Activated naive CD8-positive, alpha-beta T cell treated with anti-CD3 and anti-CD28 coated beads, Interleukin-2, amount 50 U/mL, for 16 hours (primary cell): ENCODE measurements at places on chromosomes 11 and 22.

GRCh38 chr22:29654420-29654819 is 51.0 kb downstream of the NF2 start:
- DNase-seq: no peak

DNA sequence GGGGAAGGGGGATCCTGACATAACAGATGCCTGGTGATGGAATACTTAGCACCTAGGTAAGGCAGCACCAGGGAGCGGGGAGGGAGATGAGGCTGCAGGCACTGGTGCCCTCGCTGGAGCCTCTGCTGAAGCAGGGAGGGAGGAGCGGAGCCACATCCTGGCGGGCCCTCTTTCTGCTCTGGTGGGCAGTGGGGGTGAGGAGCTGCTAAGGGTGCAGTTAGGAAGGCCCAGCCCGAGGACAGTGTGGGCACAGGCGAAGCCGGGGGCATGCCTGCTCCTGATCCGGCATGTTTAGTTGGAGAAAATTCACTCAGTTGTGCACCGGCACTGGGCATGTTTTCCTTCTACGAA is 83.9 kb downstream of the MED15 start:
- no peak for DNase-seq

DNA sequence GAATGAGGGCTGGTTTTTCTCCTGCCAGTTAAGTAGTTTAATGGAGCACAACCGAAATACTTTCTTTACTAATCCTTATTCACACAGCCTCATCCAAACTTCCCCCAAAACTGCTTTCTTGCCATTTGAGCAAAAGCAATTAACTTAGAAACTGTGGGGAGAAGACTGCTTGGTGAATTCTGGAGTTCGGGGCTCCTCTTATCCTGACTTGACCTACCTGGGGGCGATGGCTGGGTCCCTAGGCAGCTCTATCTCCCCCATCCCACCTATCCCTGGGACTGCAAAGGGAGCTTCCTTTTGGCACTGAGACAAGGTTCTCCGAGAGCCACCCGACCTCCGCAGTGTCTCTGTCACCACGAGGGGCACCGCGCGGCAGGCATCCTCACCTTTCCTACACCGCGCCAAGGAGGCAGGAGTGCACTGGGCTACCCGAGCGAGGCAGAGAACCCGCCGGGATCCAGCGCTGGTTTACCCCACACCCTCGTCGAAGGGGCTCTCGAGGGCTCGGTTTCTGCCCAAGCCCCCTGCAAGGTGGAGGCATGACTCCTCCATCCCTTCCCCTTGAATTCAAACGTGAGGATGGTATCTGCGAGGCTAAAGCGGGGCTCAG is 759 bp downstream of the DESI1 start:
- DNase-seq: no peak

DNA sequence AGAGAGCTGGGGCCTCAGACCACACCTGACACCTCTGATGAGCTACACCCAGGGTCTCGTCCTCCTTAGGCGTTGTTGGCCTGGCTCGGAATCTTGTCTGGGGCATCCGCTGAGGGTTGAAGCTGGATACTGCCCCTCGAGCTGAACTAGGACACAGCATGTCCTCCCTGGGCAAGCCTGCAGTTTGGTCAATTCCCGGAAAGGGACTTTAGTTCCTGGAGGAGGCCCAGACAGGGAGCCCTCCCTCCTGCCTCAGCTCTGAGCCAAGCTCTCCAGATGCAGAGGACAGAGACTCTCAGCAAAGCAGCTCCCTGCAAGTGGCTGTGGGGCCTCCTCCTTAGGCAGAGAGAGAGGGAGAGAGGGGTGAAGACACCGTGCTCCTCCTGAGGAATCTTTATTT is 4.9 kb downstream of the APOL3 start:
- no peak for DNase-seq

DNA sequence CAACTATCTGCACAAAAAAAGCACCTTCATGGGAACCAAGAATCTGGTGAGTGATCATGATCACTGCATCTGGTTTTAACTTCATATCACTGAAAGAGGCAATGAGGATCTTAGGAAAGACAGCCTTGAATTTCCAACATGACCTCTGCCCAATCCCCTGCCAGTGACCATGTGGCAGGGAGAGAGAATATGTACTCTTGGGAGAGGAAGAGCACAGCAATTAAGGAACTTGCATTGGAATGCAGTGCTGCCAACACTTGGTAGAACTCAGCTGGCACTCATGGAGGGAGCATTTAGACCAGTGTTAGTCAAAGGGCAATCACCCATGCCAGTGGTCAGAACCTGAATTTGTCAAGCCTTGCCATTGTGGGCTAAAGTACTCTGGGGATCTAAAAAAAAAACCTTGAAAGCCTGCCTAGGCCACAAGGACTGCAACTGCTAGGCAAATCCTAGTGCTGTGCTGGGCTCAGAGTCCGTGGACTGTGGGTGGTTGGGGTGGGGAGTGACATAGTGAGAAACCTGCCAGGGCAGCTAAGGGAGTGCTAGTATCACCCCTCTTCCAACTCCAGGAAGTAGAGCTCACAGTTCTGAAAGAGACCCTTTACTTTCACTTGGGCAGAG is 23.1 kb downstream of the JRKL start:
- DNase-seq: no peak

DNA sequence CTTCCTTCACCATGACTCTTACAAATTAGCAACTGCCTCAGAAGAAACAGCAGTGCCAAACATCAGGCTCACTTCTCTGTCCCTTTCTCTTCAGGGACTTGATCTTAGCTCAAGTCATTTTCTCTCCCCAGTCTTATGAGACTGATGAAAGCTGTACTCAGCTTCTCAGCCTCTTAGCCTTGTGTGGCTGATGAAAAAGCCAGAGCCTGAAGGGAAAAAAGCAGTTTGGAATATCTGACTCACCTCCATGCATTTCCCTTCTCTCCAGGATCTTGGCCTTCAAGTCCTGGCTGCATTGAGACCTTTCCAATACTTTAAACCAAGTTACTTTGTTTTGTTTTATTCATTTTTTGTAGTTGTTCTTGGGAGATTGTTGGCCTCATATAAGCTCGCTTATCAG is 195.9 kb downstream of the SPON1 start:
- DNase-seq: no peak

DNA sequence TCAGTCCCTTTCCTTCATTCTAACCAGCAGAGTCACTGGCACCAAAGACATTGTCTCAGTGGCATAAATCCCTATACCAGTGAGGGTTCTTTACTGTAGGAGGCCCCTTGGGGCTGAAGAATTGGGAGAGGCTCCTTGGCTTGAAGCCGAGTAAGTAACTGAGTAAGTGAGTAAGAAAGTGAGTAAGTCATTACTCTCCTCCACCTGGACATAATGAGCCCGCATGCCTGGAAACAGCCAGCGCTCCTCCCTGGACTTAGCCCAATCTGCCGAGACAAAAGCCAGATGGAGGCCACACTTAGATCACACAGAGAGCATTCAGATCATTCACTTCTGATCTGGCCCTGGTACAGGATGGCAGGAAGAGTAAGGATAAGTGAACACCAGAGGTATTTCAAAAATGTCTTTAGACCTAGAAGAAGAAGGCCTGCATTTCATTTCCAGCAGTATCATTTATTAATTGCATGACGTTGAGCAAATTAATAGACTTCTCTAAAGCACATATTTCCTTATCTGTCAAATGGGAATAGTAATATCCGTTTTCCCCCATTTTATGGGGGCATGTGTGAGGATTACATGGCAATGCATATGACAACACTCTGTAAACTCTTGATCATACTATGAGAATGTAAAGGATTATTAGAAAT is 8.2 kb upstream of the MICAL3 start:
- DNase-seq: no peak

GRCh38 chr11:88744140-88744539 is 321.6 kb downstream of the GRM5 start:
- no peak for DNase-seq

DNA sequence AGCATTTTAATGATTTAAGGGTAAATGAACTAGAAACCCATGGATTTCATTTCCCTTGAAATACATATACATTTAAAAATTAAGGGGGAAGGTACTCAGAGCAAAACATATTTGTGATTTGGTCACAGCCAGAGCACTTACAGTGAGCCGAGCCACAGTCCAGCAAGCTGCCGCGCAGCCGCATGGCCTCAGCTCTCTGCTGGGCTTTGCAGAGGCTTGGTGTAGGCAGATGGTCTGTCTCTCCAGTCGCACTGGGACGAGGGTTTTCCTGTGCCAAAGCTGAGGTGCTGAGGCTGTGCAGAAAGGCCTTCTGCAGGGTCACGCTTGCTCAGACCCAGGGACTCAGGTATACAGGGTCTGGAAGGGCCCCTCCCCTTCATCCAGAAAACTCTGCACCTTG is 367.3 kb downstream of the OPCML start:
- DNase-seq: no peak

DNA sequence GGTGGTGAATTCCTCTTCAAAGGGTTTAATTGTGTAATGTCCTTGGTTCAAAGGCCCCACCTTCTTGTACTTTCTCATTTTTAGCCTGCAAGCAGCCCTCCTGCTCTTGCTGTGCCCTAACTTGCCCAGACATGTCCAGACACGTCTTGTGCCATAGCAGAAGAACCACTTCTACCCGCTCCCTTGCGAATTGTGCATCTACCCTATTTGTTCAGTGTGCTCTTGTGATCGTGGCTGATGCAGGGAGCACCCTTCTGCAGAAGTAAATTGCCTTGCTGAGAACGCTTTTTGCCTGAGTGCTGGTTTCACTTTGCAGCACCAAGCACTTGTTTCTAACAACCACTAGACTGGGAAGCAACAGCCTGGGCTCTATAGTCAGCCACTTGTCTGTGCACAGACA is 249.4 kb downstream of the SBF2 start:
- no peak for DNase-seq

- no peak for DNase-seq
Measured at GRCh38 chr11:45959851-45960250, 37.4 kb downstream of the LARGE2 start.

GRCh38 chr11:14336507-14337503 is 22.2 kb downstream of the RRAS2 start:
- no peak for DNase-seq

GRCh38 chr11:85845124-85845631 is 10.0 kb upstream of the CCDC83 start:
- no peak for DNase-seq

- DNase-seq: no peak
Measured at GRCh38 chr11:132728026-132728425, 804.3 kb downstream of the OPCML start.

DNA sequence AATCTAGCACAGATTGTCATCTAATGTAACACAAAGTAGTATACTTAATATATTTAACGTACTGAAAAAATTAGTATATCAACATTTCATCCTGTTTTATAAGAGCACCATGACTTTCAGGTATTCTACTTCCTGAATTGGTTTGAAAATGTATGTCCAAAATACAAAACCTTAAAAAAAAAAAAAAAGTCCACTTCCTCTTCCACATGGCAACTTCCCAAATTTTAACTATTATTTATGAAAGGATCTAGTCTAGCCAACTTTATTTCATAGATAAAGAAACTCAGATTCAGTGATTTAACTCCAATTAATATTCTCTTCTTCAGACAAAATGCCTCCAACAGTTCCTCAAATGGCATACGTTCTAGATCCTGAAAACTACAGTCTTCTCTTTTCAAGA is 44.0 kb downstream of the PIK3C2A start:
- no peak for DNase-seq

GRCh38 chr11:58592760-58593472 is 14.1 kb downstream of the ZFP91 start:
- peak; percentile 47 for DNase-seq

GRCh38 chr11:57458410-57459163 is 1.7 kb upstream of the RTN4RL2 start:
- DNase-seq: no peak

DNA sequence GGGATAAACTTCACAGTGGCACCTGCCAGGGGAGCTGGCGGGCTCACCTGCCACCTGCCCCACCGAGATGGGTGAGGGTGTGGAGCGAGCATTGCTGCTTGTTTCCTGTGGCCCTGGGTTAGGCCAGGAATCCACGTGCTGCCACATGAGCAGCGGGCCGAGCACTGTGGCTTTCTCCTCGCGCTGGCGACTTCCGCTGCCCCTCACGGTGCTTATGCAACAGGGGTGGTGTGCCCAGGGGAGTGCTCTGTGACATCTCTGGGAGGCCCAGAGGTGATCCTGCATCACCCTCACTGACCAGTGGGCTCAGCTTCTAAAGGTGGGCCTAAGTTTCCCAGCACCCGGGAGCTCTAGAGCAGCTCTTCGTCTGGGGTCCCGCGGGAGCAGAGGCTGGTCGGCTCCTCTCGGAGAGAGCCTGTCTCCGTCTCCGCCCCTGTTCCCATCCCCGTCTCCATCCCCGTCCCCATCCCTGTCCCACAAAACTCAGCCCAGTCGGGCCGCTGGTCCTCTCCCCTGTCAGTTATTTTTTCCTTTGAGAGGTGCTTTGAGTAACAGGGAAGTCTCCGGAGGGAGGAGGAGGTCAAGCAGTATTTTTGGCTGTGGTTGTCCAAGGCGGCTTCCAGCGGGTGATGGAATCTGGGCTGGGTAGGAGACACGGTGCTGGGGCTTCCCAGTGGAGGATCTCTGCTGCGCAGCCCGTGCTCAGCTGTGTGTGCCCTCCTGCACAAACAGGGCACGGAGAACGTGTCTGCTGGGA is 42.5 kb downstream of the AP2A2 start:
- no peak for DNase-seq
